ENCODE measurements at places on chromosomes 1 and 21. TPM values are rescaled to one million over a fixed set of nuclear protein-coding genes. Genes with fewer than 3 reads are reported as not detected.
A peak's percentile ranks its signal among the peaks of the same experiment; 100 is the strongest.

DNA sequence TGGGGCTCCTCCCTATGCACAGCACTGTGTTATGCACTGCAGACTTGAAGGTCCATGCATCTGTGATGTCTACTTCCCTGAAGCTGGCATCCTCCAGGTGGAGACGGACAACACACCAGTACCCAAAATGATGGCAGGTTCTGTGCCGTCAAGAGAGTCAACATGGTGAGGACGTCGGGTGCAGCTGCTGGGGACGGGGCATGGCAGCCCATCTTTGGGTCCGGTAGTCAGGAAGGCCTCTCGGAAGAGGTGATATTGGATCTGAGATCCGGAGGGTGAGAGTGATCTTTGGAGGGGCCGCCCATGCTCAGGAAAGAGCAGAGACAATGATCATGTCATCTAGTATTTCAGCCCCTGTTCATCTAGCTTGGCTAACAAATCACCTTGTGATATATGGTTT lies 104.1 kb downstream of the RIPK4 start:
- H3K36me3 ChIP-seq: no peaks in the 10 kb centered on the region
- DNase-seq: no peak
- no peaks in the 10 kb centered on the region for H3K4me1 ChIP-seq
- H3K27ac ChIP-seq: no peak overlapping the region
- H3K27me3 ChIP-seq: no peaks in the 10 kb centered on the region

The AKIRIN1 gene
- 44.2 TPM for total RNA-seq

DNA sequence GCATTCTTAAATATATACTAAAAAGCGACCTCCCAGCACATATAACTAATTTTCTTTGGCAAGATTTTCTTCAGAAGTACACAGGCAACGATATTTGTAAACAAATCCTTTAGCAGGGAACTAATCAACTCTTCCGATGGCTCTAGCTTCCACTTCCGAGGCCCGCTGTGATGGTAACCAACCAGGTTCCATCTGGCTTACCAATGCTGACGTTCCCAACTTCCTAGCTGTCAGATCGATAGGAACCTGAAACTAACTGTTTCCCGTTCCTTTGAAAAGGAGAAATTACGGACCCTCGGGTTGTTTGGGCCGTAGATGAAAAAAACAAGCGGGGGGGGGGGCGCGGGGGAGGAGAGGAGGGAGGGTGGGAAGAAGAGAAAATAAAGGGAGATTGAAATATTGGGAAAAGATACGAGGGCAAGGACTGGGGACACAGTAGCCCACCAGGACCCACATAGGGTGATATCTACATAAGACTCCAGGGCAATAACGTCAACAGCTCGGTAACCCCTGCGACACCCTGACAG lies 513 bp downstream of the GTF2B start:
- H3K27ac ChIP-seq: peak overlapping the region; percentile 97
- no peaks in the 10 kb centered on the region for H3K27me3 ChIP-seq
- peak overlapping the region; percentile 99 for H3K4me3 ChIP-seq
- DNase-seq: peak; percentile 20
- H3K4me1 ChIP-seq: peaks cover 10% of the 10 kb centered on the region

The AHDC1 gene
- 4.2 TPM for total RNA-seq

The LCE1D gene
- not detected for total RNA-seq

DNA sequence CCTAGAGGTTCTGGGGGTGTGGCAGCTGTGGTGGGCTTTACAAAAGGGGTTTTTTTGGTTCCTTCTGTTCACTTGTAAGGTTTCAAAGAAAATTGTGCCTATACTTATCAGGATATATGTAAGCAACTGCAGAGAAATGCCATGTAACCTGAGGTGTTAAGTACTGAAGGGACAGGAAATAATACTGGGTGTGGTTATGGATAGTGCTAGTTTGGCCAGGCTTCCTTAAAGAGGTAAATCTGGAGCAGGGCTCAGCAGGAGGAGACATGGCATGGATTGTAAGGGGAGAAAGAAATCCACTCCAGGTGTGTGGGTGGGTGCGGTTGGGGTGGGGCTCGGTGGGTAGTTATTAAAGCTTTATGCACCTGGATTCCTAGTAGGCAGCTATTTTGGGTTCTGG lies 28.3 kb downstream of the KIRREL1 start:
- no peaks in the 10 kb centered on the region for H3K27me3 ChIP-seq
- H3K27ac ChIP-seq: no peak overlapping the region
- no peak for DNase-seq
- no peaks in the 10 kb centered on the region for H3K36me3 ChIP-seq
- no peak overlapping the region for H3K4me3 ChIP-seq

The FGR gene
- total RNA-seq: 8.4 TPM

DNA sequence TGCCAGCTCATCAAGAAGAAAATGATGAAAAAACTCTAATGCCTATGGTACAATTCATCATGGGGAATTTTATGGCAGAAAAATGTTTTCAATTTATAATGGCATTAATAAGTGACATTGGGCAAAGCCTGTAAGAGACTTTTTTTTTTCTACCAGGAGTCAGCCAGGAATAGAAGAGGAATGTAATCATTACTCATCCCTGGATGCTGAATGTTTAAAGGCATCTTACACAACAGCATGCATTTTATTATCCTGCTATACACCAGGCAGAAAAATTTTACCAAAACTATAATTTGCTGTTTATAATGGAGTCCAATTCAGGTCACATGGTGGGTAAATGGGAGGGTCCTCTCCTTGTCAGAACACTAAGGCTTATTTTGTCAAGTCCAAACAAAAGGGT lies 189.9 kb upstream of the BEND5 start:
- H3K4me1 ChIP-seq: no peaks in the 10 kb centered on the region
- no peaks in the 10 kb centered on the region for H3K36me3 ChIP-seq
- H3K4me3 ChIP-seq: no peak overlapping the region
- H3K27me3 ChIP-seq: no peaks in the 10 kb centered on the region

DNA sequence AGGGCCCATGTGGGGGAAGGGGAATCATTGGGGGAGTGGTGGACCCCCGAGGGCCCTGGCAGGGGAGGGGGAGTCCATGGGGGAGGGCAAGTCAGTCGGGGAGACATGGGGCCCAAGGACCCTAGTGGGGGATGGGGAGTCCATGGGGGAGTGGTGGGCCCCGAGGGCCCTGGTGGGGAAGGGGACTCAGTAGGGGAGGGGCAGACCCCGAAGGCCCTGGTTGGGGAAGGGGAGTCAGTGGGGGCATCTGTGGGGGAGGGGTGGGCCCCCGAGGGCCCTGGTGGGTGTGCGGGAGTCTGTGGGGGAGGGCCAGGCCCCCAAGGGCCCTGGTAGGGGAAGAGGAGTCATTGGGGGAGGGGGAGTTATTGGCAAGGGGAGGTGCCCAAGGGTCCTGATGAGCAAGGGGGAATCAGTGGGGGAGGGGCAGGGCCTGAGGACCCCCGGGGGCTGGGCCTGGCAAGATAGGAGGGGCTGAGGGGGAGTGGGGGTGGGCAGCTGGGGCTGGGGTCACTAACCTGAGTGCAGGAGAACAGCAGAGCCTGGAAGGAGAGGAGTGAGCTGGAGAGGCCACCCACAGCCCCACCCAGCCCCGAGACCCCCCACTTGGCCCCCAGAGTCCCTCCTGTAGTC lies 2.1 kb downstream of the MXRA8 start:
- H3K27ac ChIP-seq: no peak overlapping the region
- DNase-seq: no peak

GRCh38 chr1:227942021-227942715 lies 5.6 kb downstream of the WNT9A start:
- H3K27me3 ChIP-seq: peaks cover 15% of the 10 kb centered on the region
- H3K4me1 ChIP-seq: peaks cover 8% of the 10 kb centered on the region
- no peak for DNase-seq
- H3K27ac ChIP-seq: no peak overlapping the region
- no peak overlapping the region for H3K4me3 ChIP-seq

The STIL gene
- 17.7 TPM for total RNA-seq

GRCh38 chr1:65260851-65261473 lies 48.4 kb upstream of the DNAJC6 start:
- H3K27me3 ChIP-seq: peaks cover 45% of the 10 kb centered on the region
- H3K27ac ChIP-seq: no peak overlapping the region
- H3K36me3 ChIP-seq: no peaks in the 10 kb centered on the region
- peaks cover 3% of the 10 kb centered on the region for H3K4me1 ChIP-seq
- H3K4me3 ChIP-seq: no peak overlapping the region

- no peaks in the 10 kb centered on the region for H3K27me3 ChIP-seq
- H3K36me3 ChIP-seq: peaks cover 8% of the 10 kb centered on the region
- DNase-seq: no peak
- H3K4me3 ChIP-seq: no peak overlapping the region
Observed at GRCh38 chr1:206704226-206704625, 19.5 kb downstream of the MAPKAPK2 start.

The CCDC190 gene
- total RNA-seq: under 0.01 TPM

GRCh38 chr1:220705782-220706181 lies 15.6 kb downstream of the C1orf115 start:
- no peak overlapping the region for H3K4me3 ChIP-seq
- H3K36me3 ChIP-seq: no peaks in the 10 kb centered on the region
- no peaks in the 10 kb centered on the region for H3K27me3 ChIP-seq
- H3K27ac ChIP-seq: no peak overlapping the region
- DNase-seq: no peak
- H3K4me1 ChIP-seq: no peaks in the 10 kb centered on the region

DNA sequence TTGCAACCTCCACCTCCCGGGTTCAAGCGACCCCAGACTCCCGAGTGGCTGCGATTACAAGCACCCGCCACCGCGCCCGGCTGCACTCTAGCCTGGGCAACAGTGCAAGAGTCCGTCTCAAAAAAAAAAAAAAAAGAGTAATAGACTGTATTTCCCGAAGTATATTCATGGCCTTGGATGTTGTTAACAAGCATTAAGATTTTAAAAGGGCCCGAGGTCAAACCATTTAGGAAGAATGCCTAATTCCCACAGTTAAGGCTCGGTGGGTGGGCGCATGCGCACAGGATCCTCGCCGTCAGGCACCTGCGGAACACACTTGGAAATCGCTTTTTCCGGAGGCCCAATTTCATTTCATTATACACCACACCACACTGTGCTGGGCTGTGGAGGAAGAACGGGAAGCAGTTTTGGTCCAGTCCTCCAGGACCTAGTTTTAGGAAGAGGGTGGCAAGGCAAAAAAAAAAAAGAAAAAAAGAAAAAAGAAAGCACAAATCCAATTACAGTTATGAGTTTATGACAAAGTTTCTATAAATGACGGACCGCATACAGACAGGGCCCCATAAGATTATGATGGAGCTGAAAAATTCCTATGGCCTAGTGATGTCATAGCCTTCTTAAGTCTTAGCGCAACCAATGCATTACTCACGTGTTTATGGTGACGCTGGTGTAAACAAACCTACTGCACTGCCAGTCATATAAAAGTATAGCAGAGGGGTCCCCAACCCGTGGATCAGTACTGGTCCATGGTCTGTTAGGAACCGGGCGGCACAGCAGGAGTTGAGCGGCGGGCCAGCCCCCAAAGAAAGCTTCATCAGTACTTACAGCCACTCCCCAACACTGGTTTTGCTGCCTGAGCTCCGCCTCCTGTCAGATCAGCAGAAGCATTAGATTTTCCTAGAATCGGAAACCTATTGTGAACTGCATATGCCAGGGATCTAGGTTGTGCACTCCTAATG lies 38.2 kb downstream of the H3-3A start:
- H3K4me3 ChIP-seq: peak overlapping the region; percentile 50
- no peaks in the 10 kb centered on the region for H3K36me3 ChIP-seq
- no peak for DNase-seq
- peaks cover 14% of the 10 kb centered on the region for H3K27me3 ChIP-seq
- peaks cover 6% of the 10 kb centered on the region for H3K4me1 ChIP-seq
- no peak overlapping the region for H3K27ac ChIP-seq

GRCh38 chr1:21865943-21866706 lies 54.1 kb downstream of the LDLRAD2 start:
- H3K27ac ChIP-seq: peak overlapping the region; percentile 19
- peaks cover 13% of the 10 kb centered on the region for H3K4me1 ChIP-seq
- H3K27me3 ChIP-seq: no peaks in the 10 kb centered on the region
- H3K36me3 ChIP-seq: no peaks in the 10 kb centered on the region
- no peak overlapping the region for H3K4me3 ChIP-seq

DNA sequence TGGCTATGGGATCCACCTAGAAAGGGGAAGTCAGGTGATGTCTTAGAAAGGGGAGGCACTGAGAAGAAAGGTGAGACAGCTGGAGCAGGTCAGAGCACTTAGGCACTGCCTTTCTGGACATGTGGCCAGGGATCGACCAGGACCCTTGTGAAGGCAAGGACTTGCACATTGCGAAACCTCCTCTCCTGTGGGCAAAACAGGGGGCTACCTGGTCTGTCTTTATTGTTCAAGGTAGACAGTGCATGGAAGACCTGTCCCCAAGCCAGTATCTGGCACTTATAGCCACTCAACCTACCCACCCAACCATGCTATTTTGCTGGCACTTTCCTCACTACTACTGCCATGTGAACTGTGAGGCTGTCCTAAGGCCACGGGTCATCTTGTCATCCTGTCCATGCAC lies 67.2 kb downstream of the NAV1 start:
- H3K27me3 ChIP-seq: peaks cover under 1% of the 10 kb centered on the region
- no peaks in the 10 kb centered on the region for H3K36me3 ChIP-seq
- no peak for DNase-seq
- no peaks in the 10 kb centered on the region for H3K4me1 ChIP-seq
- H3K27ac ChIP-seq: no peak overlapping the region

The CFHR2 gene
- 0.09 TPM for total RNA-seq

- no peak for DNase-seq
- no peak overlapping the region for H3K4me3 ChIP-seq
- H3K27ac ChIP-seq: no peak overlapping the region
- H3K4me1 ChIP-seq: no peaks in the 10 kb centered on the region
Observed at GRCh38 chr21:25462517-25462971, 144.7 kb downstream of the MRPL39 start.

GRCh38 chr1:67169496-67169895 lies 3.2 kb downstream of the IL23R start:
- H3K4me1 ChIP-seq: no peaks in the 10 kb centered on the region
- no peak overlapping the region for H3K4me3 ChIP-seq
- H3K36me3 ChIP-seq: no peaks in the 10 kb centered on the region
- DNase-seq: no peak

The GSTM1 gene
- total RNA-seq: 12.9 TPM

The HCRTR1 gene
- total RNA-seq: not detected

DNA sequence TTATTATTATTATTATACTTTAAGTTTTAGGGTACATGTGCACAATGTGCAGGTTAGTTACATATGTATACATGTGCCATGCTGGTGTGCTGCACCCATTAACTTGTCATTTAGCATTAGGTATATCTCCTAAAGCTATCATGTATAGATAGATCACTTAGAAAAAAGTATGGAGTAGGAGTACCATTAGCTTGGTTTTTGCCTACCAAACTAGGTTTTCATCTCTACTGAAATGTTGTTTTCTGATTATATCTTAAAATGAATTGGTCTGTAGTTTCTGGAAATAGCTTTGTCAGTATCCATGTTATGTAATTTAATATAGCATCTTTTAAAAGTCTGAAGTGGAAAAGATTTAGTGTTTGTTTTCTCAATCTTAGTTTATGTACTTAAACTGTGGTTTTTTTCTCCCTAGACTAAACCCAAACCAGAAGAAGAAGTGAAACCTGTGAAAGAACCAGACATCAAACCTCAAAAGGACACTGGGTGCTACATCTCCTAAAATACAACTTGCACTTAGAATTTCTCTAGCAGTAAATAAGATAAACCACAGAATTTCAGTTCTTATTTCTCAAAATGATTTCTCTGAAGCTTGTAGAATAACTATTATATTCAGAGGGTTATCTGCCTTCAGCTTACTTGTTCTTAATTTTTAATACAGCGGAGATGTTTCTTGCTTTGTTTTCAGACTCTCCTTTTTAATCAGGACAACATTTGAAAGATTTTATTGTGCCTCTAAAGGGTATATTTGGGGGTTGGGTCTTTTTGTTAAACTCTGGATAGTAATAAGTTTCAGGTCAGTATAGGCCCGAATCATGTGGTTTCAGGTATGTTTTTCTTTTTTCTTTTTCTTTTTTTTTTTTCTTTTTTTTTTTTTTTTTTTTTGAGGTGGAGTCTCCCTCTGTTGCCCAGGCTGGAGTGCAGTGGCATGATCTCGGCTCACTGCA lies 4.5 kb upstream of the FAM177B start:
- no peak for DNase-seq
- H3K4me1 ChIP-seq: no peaks in the 10 kb centered on the region
- no peak overlapping the region for H3K27ac ChIP-seq
- H3K4me3 ChIP-seq: no peak overlapping the region

Data from thymus (tissue), 14 donors.